ENCODE measurements at places on chromosomes 3 and 15.

DNA sequence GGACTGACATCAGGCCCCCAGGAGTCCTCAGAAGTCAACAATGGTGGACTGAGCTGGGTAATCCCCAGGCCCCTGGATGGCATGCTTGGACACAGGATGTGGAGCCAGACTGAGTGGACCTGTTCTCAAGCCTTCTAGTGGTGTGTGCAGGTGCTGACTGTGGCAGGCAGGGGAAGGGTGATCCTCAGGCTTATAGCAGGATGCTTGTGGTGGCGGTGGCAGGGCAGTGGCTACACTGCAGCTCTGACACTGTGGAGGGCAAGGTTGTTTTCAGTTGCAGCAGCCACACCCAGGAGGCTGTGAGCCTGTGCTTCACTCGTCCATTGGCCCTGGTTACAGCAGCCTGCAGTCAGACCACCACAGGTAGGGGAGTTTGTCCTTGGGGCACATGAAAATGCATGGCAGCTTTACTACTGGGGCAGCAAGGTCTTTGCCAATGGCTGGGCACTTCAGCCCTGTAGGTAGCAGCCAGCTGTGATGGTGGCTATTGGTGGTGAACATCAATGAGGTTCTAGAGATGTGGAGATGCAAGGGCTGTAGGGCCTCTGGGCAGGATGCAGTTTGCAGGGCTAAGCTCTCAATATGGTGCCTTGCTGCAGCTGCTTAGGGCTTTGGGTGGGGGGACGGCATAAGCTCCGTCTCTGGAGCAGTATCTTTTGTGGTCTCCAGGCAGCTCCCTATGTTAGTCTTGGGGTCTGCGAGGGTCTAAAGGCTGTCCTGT is 17.5 kb upstream of the MYO5A start:
- DNase-seq, result peak; percentile 25

GRCh38 chr15:48710952-48711495 is 65.5 kb upstream of the FBN1 start:
- DNase-seq, result no peak

DNA sequence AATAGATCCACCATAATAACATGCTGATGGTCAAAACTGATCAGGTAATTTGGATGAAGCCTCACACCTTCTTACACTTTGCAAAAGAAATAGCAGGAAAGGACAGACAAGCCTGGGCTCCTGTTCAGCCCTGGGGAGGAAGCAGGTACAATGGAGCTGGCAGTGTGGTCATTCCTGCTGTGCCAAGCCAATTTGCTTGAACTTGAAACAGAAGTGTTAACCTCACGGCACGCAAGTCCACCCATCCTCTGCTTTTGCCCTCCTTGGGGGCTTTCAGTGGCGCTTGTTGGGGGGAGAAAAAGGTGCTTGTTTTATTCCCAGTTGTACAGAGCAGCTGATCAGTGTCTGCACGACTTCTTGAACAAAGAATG is 36.8 kb upstream of the RFTN1 start:
- DNase-seq, result no peak

GRCh38 chr3:56190130-56190529 is 278.1 kb downstream of the ERC2 start:
- no peak for DNase-seq

GRCh38 chr3:41148901-41149300 is 50.4 kb upstream of the CTNNB1 start:
- no peak for DNase-seq

DNA sequence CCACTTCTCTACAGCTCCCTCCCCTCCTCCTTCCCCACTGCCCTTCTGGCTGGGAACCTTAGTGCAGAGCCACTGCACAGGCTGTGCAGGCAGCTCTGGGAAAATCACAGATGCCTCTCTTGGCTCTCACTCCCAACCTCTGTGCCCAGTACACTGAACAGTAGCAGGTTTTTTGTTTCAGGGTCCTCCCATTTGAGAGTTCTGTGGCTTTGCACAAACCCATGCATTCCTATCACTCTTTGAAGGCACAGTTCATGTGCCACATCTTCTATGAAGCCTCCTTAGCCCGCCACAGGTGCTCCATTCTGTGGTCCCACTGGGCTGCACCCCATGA is 103.9 kb downstream of the SNRK start:
- DNase-seq, result no peak

DNA sequence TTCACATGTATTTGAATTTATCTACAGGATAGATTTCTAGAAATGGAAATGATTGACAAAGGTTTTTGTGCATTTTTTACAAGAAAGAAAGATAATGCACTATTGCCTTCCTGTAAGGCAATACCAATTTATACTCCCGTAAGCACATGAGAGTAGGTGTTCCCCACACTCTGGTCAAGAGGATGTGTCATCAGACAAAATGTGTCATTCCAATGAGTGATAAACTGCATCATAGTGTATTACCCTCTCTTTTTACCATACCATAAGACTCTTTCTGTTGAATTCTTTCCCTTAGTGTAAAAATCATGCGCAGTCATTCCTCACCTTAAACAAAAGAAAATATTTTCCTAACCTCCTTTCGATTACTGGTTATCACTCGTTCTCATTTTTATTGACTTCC is 251.0 kb downstream of the ROBO1 start:
- DNase-seq, result no peak

DNA sequence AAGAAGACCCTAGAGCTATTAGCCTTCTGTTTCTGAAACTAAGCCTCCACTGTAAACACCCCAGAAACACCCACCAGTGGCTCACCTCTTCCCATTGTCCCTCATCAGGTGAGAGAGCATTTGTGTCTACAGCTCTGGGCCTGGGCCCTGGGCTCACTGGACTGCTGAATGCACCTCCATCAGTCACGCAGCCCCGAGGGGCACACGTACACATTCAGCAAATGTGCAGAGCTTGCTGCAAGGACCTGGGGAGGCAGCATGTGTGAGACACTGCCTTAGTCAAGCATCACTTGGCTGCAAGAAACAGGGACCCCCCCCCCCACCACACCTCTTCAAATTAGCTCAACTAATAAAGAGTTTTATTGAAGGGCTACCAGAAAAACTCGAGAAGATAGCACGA is 29.0 kb downstream of the MRPL46 start:
- no peak for DNase-seq

- no peak for DNase-seq
These were observed 67.5 kb downstream of the ARIH1 start for GRCh38 chr15:72541674-72542073.

GRCh38 chr3:102078854-102079808 is 229.8 kb downstream of the NFKBIZ start:
- DNase-seq, result no peak

DNA sequence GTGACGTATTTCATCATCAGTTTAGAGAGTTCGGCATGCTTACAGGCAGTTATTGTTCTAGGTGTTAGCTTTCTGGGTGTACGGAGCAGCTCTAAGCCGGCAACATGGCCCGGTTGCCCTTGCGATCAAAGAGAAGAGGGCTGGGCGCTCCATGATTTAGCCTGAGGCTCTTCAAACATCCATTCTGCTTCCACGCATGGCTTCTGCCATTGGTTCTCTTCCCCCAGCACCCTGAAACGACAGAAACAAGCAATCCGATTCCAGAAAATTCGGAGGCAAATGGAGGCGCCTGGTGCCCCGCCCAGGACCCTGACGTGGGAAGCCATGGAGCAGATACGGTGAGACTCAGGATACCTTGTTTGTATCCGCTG is 574 bp downstream of the NGRN start:
- peak; percentile 59 for DNase-seq

GRCh38 chr15:75446151-75446550 is 5.3 kb downstream of the SIN3A start:
- DNase-seq, result peak; percentile 59

GRCh38 chr3:107993771-107994170 is 97.1 kb downstream of the CD47 start:
- DNase-seq, result no peak

GRCh38 chr15:99414755-99415731 is 150.7 kb upstream of the MEF2A start:
- no peak for DNase-seq

GRCh38 chr3:19147905-19148767 is at the start of gene KCNH8:
Gene KCNH8 (plus strand): TSS chr3:19148510. CDS start chr3:19148720, 210 bp downstream.
- DNase-seq, result no peak

DNA sequence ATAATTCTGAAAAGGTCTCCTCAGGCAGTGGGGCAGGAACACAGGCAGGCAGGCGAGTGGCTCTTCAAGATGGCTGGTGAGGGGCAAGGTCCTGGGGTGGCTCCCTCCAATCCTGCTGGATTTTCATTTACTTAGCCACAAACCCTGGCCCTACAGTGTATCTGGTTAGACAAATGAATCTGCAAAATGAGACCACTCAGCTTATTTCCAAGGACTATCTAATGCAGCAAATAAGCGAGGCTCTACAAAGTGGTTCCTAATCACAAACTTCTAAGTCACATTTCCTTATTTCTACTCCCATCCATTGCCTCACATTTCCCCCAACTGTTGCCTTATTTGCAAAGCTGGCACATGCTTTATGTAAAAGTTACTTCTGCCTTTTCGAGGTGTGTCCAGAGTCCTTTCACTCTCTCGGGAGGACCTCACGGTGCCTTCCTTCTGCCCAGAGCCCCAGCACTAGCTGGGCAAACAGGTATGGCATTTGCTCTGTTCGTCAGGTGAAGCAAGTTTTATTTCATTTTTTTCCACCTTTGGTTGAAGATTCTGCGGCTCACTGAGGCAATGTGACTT is 40.5 kb downstream of the CCDC12 start:
- DNase-seq, result no peak

GRCh38 chr3:33153782-33154181 is 40.0 kb downstream of the CRTAP start:
- no peak for DNase-seq

DNA sequence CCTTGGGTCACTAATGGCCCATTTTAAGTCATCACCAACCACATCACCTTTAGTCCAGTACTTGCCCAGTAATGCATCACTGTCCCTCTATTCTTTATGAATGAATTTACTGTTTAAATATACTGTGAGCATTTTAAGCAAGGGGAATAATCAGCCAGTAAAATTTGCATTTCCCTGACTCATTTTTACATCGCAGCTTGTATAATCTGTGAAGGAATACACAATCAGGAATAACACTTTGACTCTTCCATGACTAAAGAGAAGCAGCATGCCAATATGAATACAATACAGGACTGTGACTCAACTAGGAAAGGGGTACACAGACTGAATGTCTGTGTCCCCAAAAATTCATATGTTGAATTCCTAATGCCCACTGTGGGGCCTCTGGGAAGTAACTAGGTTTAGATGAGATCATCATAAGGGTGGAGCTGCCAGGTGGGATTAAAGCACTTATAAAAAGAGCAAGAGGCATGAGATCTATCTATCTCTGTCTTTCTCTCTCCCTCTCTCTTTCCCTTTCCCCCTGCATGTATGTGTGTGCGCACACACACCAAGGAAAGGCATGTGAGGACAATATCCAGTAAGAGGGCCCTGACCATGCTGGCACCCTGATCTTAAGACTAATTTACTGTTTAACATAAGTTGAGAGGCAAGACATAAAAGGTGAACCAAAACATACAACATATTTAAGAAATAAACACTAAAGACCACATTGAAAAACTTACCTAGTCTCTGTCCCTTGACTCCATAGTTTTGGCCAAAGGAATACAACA is 12.1 kb downstream of the B4GALT4 start:
- DNase-seq, result no peak

- no peak for DNase-seq
These were observed 62.9 kb downstream of the SLC28A2 start for GRCh38 chr15:45314960-45315359.

DNA sequence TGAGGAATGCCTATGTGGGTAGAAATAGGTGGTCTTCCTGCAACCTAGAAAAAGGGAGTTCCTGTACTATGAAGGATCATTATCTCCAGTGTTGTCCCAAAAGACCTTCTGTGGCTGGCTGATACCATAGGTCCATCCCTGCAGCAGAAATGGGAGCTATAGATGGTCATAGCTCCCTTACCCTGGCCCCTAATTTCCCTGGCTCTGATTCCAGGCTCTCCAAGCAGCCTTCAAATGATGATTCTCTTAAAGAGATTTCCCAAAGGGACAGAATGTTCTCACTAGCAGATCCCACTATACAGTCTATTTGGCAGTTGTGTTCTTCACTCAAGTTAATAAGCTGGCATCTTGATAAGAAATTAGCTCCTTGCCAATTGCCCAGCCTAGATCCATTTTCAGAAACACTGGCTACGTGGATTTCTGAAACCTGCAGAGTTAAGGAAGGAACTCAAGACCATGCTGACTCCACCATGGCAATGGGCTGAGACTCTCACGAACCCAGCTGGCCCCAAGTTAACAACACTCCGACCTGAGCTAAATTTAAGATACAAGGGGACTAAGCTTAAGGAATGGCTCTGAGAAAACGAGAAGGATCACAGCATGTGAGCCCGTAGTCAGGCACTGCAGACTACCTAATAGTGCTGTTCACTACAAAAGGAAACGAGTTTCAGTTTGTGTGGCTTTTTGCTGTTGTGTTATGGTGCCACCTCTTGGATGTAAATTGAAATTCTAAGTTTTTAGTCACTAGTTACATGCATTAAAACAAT is 11.4 kb downstream of the C15orf40 start:
- DNase-seq, result peak; percentile 69

- DNase-seq, result no peak
These were observed 13.0 kb downstream of the VIPR1 start for GRCh38 chr3:42515391-42515916.

- no peak for DNase-seq
These were observed 642.3 kb downstream of the ROBO1 start for GRCh38 chr3:79125313-79125984.

- DNase-seq, result no peak
These were observed 37.4 kb downstream of the RBMS3 start for GRCh38 chr3:29318251-29318650.

GRCh38 chr15:90960298-90961091 is 5.8 kb downstream of the RCCD1 start:
- no peak for DNase-seq

DNA sequence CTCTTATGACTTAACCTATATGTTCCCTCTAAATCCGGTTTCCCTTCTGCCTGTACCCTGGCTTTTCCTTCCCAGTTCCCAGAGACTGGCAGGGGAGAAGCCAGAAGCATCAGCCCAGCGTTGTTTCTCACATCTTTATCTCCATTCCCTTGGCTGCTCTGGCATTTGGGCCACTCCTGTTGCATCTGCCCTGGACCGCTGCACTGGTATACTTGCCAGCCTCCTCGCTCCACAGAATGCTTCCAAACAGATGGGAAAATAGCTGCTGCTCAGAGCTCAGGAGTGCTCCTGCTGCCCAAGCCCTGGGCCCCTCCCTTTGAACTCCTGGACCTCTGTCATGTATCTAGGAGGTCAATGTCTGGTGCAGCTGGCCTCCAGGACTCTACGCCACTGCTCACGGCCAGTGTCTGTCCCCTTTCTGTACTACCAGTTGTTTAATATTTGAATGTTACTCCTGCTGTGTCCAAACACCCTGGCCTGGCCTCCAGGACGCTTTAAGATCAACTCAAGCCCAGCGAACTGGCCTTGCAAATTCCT is 6.8 kb downstream of the SPINT1 start:
- no peak for DNase-seq

GRCh38 chr3:35383719-35384555 is 255.4 kb upstream of the ARPP21 start:
- no peak for DNase-seq

GRCh38 chr3:148828136-148828690 is 602 bp downstream of the CPB1 start:
- DNase-seq, result no peak

DNA sequence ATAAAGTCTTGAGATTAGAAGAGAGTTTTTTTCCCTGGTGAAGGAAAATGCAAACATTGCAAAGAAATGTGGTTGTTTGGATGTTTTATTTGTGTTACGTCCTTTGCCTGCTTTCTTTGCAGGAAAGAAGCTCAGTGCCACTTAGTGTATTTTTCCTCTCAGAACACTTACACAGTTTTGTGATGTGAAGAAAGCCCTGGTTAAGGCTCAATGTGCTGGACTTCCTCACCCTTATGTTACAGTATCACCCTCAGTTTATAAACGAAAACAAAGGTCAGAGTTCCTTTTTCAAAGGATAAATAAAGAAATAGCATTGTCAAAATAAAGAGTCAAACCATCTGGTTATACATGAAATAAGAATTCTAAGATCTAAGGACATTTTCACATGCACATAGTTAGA is 45.9 kb downstream of the RNF13 start:
- no peak for DNase-seq

All from activated CD4-positive, alpha-beta T cell treated with anti-CD3 and anti-CD28 coated beads, Interleukin-2, amount 50 U/mL, for 16 hours (primary cell).